ENCODE measurements at places on chromosomes 5 and 9.
A peak's percentile ranks its signal among the peaks of the same experiment; 100 is the strongest.

DNA sequence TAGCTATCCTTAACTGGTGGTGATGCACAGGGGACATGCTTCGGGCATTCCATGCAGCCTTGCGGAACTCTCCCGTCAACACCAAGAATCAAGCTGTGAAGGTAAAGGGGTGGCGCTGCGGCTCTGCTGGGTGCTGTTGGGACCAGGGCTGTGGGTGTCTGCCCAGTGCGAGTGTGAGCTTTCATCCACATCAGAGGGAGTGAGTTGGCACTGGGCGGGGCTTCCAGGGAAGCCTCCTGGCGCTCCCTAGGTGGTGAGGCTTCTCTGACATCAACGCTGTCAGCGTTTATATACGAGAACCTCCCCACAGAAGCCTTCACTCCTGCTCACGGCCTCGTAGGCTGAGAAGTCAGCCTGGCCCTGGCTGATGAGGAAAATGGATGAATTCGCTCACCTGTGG, 11.7 kb downstream of the ARPC5L start:
- DNase-seq, result no peak

DNA sequence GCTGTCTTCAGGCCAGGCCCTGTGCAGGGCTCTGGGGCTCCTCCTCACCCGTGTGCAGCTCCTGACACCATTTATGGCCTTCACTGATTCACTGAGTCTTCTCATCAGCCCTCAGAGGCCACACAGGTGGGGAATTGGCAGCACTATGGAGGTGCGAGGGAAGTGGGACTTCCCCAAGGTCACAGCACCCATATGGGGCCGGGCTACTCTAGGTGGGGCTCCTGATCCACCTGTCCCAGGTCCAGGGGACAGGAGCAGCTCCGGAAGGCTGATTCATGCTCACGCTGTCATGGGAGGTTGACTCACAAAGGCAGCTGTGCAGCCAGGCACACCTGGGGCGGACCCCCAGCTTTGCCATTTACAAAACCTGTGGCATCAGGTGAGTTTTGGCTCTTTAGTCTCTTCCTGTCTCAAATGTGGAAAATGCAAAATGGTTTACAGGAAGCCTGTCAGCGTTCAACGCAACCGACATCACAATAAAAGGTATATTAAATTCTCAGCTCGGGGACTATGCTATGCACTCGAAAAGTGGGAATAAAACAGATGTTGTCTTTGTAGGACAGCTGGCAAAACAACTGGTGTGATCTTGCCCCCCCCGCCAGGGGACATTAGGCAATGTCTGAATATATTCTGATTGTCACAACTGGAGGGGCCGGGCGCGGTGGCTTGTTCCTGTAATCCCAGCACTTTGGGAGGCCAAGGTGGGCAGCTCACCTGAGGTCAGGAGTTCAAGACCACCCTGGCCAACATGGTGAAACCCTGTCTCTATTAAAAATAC, 15.0 kb downstream of the NAIF1 start:
- no peak for DNase-seq

GRCh38 chr5:55021410-55021809, 2.6 kb upstream of the GZMK start:
- DNase-seq, result peak; percentile 84

GRCh38 chr5:181111010-181111409, 20.0 kb downstream of the OR2V1 start:
- no peak for DNase-seq

DNA sequence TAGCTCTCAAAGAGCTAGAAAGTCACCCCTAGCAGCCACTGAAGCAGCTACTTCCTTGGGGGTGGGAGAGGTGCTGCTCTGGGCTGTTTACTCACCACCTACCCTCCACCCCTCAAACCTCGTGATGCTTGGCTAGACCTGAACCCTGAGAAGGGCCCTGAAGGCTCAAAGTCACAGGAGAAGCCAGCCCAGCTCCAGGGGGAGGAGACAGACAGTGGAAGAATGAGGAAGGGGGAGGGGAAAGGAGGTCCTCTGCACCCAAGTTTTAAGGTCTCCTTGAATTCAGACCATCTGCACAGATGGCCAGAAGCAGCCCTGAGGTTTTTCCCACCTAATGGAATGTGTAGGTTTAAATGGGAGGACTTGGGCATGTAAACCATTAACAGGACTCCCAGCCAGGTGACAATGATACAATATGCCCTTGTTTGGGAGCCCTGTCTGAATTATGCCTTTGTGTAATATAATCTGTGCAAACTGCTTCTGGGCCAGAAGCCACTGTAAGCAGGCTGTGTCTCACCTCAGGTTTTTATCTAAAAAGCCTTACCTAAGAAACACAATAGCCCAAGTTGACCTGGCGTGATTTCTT, 180.5 kb downstream of the PIK3R1 start:
- peak; percentile 84 for DNase-seq

- no peak for DNase-seq
These were observed 25.1 kb upstream of the TRIM14 start for GRCh38 chr9:98144076-98144475.

GRCh38 chr5:138275379-138275782, 960 bp upstream of the GFRA3 start:
- no peak for DNase-seq

DNA sequence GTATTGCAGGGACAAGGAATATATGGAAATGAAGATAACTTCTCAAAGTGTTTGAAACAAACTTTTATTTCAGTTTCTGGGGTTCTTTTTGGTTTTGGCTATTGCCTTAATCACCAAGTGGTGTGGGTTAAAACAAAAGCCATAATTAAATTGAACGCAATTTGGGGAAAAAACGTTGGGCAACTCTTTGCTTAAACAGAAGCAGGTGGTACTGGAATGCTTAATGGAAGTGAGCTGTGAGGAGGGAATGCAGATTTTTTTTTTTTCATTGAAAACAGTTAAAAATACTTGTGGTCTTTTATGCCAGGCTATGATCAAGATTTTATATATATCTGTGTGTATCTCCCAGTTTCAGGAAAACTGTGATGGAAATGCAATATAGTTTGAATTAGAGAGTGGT, 195.7 kb upstream of the TUT7 start:
- DNase-seq, result no peak

DNA sequence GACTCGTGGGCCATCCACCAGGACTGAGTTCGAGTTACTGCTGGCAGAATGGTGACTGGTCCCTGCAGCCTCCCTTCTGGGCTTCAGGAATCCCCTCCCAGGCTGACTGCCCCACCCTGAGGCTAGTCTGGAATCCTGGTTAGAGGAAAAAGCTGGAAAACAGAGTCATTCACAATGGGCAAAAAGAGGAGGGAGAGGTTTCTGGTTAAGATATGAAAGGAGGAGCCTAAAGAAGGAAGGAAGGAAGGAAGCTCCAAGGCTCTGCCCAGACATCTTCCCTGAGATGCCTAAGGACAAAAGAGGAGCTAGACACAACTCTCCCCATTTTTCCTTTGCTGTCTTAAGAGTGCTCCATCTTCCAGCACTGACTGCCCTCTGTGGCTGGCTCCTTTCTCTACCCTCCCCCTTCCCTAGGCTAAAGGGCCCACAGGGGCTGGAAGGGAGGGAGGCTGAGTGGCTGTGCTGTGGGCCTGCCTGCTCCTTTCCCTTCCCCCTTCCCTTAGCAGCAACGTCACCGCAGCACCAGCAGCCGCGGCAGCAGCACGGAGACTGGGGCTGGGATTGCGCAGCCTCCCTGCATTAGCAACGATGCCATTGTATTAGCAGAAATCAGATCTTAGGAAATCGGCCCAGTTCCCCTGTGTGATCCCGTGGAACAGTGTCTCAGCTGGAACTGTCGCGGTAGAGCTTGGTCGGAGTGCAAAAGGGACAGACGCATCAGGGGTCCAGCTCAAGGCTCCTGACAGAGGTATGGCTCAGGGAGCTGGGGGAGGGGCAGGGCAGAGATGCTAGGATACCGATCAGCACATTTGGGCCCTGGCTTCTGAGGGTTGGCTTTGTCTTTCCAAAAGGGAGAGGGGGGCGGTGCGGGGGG, 48.7 kb downstream of the RUSC2 start:
- DNase-seq, result no peak

DNA sequence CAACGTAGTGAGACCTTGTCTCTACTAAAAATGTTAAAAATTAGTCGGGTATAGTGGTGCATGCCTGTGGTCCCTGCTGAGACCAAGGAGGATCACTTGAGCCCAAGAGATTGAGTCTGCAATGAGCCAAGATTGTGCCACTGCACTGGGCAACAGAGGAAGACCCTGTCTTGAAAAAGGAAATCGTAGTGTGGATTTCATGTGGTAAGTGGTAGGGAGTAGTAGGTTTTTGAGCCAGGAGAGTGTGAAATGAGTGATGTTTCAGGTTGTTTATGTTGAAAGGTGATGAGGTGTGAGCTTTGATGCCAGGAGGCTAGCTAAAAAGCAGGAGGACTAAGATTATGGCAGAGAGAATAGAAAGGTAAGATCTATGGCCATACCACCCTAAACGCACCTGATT, 5.9 kb downstream of the MATR3 start:
- no peak for DNase-seq

GRCh38 chr5:24598956-24599355, 45.8 kb downstream of the CDH10 start:
- DNase-seq, result no peak

GRCh38 chr9:80292231-80292630, 720.5 kb downstream of the TLE4 start:
- no peak for DNase-seq

DNA sequence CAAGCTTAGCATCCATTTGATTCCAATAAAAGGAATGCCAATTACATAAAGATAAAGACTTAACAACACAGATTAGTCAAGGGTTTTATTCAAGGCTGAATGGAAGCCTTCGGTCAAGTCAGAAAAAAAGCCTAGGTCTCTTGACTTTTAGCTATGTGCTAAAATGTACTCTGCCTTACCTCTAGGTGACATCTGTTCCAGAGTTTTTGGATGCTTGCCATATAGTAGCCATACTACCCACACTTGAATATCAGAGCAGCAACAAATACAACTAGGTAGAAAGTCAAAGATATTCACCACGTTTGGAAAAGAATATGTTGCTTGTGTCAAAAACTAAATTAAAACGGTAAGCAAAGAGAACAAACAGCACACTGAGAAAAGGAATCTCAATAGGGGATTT, 484.7 kb downstream of the ELAVL2 start:
- DNase-seq, result no peak

- no peak for DNase-seq
These were observed 5.1 kb downstream of the DBN1 start for GRCh38 chr5:177468329-177468684.

DNA sequence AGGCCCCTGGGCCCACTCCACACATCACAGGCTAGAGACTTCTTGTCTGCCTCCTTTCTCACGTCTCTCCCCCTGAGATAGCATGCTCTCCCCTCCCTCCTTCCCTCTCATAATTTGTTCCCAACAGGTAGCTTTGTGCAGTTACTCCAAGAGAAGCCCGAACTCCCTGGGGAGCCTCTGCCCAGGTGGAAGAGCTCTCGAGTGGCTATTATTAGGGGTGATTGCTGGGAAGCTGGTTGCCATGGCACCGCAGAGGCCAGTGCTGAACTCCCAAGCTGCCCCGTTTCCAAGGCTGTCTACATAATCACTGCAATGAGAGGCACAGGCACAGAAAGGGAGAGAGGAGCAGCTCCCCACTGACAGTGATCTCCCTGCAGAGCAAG, 104.7 kb upstream of the GPR151 start:
- no peak for DNase-seq

DNA sequence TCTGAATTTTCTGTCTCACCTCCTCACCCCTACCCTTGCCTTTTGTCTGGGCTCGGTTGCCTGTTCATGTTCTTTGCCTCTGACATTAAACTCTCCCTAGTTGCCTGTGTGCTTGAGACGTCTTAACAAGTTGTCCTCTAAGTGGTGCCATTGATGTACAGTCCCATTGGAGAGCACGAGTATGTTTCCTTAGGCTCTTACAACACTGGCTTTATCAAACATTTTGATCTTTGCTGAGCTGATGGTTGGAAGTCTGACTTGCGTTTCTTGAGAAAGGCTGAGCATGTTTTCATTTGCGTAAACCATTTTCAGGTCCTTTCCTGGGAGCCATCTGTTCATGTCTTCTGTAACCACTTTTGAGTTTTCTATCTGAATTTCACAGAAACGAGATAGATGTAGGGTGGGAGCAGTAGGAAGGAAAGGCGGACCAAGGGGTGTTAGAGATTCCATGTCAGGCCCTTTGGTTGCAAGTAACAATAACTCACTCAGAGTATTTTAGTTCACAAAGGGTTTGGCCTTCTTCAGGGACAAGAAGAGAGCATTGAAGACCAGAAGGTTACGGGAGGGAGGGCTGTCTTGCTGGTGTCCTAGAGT, 35.4 kb downstream of the OTULIN start:
- DNase-seq, result no peak

- DNase-seq, result no peak
These were observed 363.9 kb upstream of the MEF2C start for GRCh38 chr5:89246864-89247263.
